ENCODE measurements at places on chromosomes 5 and 9. TPM values are rescaled to one million over a fixed set of nuclear protein-coding genes. Genes with fewer than 3 reads are reported as not detected.

DNA sequence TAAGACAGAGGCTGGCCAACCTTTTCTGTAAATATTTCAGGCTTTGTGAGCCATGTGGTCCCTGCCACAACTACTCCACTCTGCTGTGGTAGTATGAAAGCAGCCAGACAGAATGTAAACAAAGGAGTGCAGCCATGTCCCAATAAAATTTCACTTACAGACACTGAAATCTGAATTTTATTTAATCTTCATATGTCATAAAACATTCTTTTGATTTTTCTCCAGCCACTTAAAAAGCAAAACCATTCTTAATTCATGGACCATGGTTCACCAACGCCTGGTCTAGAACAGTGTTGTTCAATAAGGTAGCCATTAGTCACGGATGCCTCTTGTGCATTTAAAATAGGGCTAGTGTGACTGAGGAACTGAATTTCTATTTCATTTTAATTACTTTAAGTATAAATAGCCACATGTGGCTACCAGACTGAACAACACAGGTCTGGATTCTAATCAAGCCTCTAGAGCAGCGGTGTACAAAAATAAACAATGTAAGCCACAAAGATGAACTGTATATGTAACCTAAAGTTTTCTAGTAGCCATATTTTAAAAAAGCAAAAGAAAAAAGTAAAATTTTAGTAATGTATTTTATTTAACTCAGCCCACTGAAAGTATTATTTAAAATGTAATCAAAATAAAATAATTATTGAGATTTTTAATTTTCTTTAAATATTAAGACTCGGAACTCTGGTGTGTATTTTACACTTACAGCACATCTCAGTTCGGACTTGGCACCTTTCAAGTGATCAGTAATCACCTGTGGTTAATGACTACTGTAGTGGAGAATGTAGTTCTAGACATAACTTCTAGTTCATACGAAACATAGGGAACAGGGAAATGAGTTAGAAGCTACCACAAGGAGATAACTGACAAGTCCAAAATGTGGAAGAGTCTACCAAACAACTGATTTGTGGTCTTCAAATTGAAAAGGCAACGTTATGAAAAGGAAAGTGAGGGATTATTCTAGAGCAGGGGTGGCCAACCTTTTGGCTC, 14.3 kb downstream of the GEMIN5 start:
- DNase-seq, result no peak

GRCh38 chr5:79111387-79111959, at the start of gene BHMT:
TSS of gene BHMT (plus strand) at chr5:79111809. CDS start at chr5:79111886, 77 bp downstream.
- DNase-seq, result no peak

The ANKRD31 gene
- 0.53 TPM for total RNA-seq

DNA sequence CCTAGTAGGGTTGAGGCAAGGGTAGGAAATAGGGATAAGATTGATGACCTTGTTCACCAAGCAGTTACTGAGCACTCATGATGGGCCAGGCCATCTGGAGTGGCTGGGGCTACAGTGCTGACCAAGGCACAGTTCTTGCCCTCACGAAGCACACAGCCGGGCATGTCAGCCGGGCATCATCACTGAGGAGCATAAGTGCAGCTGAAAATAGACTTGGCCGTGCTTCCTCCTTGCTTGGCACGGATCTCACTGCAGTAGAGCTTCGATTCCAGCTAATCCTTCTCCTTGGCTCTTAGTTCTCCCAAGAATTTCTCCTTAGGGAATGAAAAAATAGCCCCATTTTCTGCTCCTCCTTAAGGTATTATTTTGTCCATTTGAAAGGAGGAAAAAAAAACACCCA, 116.6 kb downstream of the NMUR2 start:
- peak; percentile 60 for DNase-seq

DNA sequence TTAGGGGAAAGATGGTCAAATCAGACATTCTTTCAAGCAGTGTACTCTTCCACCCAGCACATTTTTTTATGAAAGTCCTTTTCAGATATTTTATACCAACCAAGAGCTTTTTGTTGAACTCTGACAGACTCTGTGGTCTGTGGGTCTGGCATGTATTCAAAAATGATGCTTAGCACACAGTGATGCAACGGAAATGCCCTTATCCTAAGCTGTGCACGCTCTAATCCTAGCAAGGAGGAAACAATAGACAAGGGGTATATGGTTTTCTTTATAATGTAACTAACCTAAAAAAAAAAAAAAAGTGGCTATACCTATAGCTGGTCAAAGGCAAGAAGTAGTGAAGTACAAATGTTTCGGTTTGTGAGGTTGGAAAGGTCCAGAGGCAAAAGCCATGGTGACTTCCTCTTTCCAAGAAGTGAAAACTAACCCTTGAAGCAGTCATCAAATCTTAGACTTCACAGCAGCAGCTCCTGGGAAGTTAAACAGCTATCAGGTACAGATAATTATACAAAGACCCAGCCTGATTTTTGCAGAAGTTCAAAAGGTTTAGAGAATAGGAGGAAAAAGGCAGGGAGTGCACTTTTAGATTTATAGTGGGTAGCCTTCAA, 82.5 kb downstream of the SEMA6A start:
- DNase-seq, result no peak

GRCh38 chr9:33778700-33779351, 16.5 kb upstream of the PRSS3 start:
- no peak for DNase-seq

The MLANA gene
- not detected for total RNA-seq

GRCh38 chr5:43008363-43009153, 31.6 kb downstream of the ANXA2R start:
- DNase-seq, result peak; percentile 93

DNA sequence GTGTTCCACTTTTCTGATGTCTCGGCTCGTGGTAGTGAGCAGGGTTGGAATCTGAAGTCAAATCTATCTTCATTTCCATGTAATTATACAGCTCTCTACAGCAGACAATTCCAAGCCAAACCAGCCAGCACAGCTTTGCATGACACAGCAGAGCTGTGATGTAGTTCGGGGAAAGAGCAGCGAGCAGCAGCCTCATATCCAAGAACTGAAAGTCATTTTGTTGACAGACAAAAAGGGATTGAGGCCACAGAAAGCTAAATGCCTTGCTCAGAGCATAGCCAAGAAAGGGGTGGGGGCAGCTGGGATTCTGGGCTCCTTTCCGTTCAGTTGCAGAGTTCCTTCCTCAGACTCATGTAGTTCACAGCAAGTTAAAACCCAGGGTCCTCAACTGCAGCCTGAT, 32.1 kb downstream of the LCP2 start:
- DNase-seq, result peak; percentile 71

DNA sequence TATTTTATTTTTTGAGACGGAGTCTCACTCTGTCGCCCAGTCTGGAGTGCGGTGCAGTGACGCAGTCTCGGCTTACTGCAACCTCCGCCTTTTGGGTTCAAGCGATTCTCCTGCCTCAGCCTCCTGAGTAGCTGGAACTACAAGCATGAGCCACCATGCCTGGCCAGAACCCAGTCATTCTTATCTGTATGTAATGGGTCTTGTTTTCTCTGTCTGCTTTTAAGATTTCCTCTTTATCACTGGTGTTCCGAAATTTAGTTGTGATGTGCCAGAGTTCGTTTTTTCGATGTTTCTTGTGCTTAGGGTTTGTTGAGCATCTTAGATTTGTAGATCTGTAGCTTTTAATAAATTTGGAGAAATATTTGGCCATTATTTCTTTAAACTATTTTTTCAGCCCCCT, 19.2 kb downstream of the SLC25A25 start:
- DNase-seq, result no peak

DNA sequence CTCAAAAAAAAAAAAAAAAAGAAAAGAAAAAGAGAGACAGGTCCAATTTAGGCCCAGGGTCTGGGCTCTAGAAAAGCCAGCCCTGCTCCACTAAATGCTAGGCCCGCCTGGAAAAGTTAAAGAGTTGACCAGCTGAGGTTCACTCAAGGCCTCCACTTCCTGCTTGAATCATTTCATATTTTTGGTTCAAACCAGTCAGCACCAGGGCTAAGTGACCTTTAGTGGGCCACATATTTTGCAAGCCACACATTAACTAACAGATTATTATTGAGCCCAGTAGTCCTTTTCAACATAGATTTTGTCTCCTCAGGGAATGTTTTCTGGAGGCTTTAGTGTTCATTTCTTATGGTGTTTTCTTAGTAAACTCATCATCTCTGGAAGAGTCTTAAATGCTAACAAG, 156.6 kb downstream of the TLR4 start:
- no peak for DNase-seq

GRCh38 chr5:114504560-114504959, 142.7 kb downstream of the KCNN2 start:
- no peak for DNase-seq

- DNase-seq, result peak; percentile 38
Measured at GRCh38 chr5:173018358-173018757, 34.8 kb downstream of the ATP6V0E1 start.

DNA sequence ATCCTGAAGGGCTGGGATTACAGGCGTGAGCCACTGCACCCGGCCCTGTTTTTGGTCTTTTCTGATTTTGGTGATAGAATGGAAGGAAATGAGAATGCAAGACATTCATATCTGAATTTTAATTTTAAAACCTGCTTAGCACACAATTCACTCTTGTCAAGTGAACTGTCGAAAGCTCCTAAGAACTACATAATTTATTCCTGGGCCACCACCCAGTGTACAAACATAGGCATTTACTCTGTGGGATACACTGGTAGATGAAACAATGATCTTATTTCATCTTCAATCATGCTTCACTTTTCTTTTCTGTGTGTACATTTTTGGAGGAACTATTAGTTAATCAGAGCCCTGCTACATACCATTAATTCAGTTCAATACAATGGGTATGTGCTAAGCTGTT, 227.3 kb downstream of the EBF1 start:
- no peak for DNase-seq

DNA sequence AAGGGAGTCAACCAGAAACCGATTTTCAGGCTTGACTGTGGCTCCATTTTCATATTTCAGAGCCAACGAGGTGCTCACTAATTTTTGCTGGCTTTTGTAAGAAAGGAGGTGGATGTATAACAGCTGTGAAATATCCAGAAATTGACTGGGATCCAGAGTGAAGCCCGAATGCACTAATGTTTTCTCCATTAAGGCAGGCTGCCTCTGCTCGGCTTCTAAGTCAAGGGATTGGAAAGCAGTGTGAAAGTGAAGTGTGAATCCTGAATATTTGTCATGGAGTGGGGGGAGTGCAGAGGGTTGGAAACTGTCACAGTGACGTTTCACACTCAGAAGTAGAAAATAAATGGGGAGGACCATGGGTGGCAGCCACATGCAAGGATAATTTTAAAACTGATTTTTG, 237.4 kb downstream of the GOLPH3 start:
- no peak for DNase-seq

The PCDHA13 gene
- 0.85 TPM for total RNA-seq

GRCh38 chr5:74468421-74468820, 172.1 kb downstream of the ENC1 start:
- DNase-seq, result no peak

The SPINK7 gene
- not detected for total RNA-seq

The DMRTA1 gene
- 0.53 TPM for total RNA-seq

DNA sequence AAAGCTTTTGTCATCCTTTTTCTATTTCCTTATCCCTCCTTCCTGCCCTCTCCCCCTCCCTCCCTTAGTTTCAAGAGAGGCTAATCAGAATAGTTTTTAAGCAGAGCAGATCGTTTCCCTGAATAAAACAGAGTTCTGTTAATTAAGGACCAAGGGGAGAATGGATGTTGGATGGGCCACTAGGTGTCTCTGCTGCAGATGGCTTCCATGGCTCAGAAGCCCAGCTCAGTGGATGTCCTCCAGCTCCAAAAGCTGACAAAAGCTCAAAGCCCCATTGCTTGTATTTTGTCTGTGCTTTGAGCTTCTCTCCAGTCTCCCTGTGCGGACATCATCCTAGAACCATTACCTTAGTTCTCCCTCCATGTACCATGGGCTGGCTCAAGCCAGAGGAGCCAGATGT, 21.0 kb upstream of the NPR3 start:
- DNase-seq, result no peak

- DNase-seq, result no peak
Measured at GRCh38 chr5:74034733-74035132, 408.7 kb downstream of the ARHGEF28 start.

Measured in sciatic nerve (tissue), 2 donors.